ENCODE measurements at places on chromosomes 5 and 9.
A peak's percentile ranks its signal among the peaks of the same experiment; 100 is the strongest.

DNA sequence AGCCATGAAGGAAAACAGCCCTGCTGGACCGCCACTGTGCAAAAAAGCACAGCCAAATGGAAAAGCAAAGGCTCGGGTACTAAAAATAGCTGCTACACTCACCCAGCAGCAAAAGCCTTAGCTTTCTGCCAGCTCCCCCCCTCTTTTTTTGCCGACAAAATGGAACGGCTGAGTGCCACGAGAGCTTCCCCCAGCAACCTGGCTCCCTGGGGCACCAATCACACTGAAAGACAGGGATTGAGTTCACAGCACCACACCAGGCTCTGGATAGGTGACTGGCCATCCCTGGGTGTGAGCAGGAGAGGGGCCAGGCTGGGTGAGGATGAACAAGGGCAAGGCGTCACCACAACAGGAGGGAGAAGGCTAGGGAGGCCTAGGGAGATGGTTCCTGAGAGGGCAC lies 66.7 kb downstream of the SIL1 start:
- no peak for DNase-seq

GRCh38 chr9:336039-336438 lies 121.4 kb downstream of the DOCK8 start:
- no peak for DNase-seq

DNA sequence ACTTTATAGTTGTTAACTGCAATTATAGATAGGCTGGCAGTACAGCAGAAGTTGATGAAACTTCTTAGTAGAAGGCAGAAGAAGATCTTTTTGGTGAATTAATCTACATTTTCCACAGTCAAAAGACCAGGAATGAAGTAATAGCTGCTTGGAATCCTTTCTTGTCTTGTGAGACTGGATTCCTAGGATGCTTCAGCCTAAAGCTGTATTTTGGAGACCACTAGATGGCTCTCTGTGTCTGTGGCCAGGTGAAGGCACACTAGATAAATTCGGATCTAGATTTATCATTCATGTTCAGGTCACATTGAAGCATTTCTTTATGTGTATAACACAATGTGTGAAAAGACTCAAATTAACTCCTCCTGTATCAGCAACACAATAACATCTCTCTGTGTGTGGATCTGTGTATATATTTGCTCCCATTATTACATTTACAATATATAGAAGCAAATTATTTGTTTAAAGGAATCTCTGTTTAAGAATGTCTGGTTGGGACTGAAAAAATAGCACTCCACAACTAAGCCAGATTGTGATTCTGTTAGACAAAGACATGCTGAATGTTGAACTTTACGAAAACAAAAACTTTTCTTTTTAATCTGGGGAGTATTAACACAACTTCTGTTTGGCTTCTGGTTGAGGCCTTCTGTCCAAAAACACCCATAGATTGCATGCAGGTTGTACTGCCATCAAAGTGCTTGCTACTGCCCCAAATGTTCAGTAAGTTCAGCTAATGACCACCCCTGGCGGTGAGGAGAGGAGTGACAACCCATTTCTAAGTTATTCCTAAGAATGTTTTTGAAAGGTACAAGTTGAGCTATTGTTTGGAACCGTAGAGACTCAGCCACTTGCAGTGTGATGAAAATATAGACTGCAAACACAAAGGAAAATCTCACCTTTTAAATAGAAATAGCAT lies 10.6 kb downstream of the GRIN3A start:
- peak; percentile 39 for DNase-seq

GRCh38 chr5:105663671-105664070 lies 2007.1 kb downstream of the EFNA5 start:
- no peak for DNase-seq

- no peak for DNase-seq
Measured at GRCh38 chr9:122445155-122445749, 32.5 kb downstream of the OR1J1 start.

- peak; percentile 16 for DNase-seq
Measured at GRCh38 chr5:122156724-122157325, 27.5 kb downstream of the ZNF474 start.

DNA sequence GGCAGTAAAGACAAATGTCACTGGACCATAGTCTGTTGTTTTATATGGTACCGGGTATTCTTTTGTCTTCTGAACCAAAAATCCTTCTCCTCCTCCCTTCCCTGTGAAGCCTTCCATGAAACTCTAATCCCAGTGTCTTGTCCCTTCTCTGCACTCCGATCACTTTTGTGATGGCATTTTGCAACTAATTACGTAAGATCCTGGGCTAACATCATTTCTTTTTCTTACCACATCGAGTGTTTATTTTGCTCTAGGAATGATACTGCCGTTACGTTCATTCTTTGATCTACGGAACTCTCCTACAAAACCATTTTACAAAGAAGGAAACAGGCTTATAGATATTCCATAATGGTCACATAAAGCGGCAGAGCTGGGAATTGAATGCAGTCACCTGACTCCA lies 33.7 kb downstream of the SNX18 start:
- peak; percentile 7 for DNase-seq

DNA sequence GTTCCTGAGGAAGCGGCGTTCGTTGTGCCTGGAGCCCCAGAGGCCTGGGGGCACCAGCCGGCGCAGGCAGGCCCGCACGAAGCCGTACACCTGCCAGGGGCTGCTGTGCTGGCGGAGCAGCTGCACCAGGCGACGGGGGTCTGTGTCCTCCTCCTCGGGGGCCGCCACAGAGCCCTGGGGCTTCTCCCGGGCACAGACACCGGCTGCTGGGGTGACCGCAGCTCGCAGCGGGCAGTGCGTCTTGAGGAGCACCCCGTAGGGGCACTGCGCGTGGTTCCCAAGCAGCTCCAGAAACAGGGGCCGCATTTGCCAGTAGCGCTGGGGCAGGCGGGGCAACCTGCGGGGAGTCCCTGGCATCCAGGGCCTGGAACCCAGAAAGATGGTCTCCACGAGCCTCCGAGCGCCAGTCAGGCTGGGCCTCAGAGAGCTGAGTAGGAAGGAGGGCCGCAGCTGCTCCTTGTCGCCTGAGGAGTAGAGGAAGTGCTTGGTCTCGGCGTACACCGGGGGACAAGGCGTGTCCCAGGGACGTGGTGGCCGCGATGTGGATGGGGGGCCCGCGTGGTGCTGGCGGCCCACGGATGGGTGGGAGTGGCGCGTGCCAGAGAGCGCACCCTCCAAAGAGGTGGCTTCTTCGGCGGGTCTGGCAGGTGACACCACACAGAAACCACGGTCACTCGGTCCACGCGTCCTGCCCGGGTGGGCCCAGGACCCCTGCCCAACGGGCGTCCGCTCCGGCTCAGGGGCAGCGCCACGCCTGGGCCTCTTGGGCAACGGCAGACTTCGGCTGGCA lies 1.3 kb downstream of the TERT start:
- peak; percentile 27 for DNase-seq

- peak; percentile 18 for DNase-seq
Measured at GRCh38 chr9:1916655-1917054, 98.5 kb upstream of the SMARCA2 start.

All from NB4 (cell line).